Esophagus squamous epithelium (tissue), 5 donors: ENCODE measurements at places on chromosomes 1 and 21.

DNA sequence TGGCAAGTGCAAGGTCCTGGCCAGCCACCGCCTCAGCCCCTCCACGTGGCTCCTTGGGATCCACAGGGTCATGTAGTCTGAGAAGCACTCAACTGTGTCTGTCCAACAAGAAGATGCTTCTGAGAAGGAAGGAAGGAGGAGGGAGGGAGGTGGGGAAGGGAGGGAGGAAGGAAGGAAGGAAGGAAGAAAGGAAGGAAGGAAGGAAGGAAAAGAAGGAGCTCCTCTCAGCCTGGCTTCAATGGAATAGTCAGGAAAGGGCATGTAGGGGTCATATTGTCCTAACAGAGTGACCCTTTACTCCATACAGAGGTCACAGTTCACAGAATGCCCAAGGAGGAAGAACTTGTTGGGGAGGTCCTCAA lies 42.5 kb upstream of the TARDBP start:
- peaks cover 13% of the 10 kb centered on the region for H3K4me1 ChIP-seq
- H3K36me3 ChIP-seq, result no peaks in the 10 kb centered on the region
- H3K27ac ChIP-seq, result no peak overlapping the region
- H3K4me3 ChIP-seq, result no peak overlapping the region
- no peaks in the 10 kb centered on the region for H3K27me3 ChIP-seq

- H3K4me3 ChIP-seq, result no peak overlapping the region
- peaks cover 17% of the 10 kb centered on the region for H3K4me1 ChIP-seq
- no peaks in the 10 kb centered on the region for H3K36me3 ChIP-seq
- H3K27me3 ChIP-seq, result no peaks in the 10 kb centered on the region
Observed at GRCh38 chr1:92937731-92938130, 23.5 kb downstream of the DIPK1A start.

- DNase-seq, result no peak
- H3K27me3 ChIP-seq, result no peaks in the 10 kb centered on the region
Observed at GRCh38 chr1:15280416-15280815, 33.4 kb downstream of the FHAD1 start.

- DNase-seq, result no peak
- H3K36me3 ChIP-seq, result no peaks in the 10 kb centered on the region
- H3K27ac ChIP-seq, result no peak overlapping the region
- no peaks in the 10 kb centered on the region for H3K27me3 ChIP-seq
Observed at GRCh38 chr1:67632356-67632755, 52.6 kb upstream of the GADD45A start.

GRCh38 chr1:215474940-215475339 lies 92.2 kb upstream of the KCTD3 start:
- no peak overlapping the region for H3K4me3 ChIP-seq
- no peaks in the 10 kb centered on the region for H3K4me1 ChIP-seq
- no peak overlapping the region for H3K27ac ChIP-seq
- no peaks in the 10 kb centered on the region for H3K27me3 ChIP-seq
- no peaks in the 10 kb centered on the region for H3K36me3 ChIP-seq
- no peak for DNase-seq

DNA sequence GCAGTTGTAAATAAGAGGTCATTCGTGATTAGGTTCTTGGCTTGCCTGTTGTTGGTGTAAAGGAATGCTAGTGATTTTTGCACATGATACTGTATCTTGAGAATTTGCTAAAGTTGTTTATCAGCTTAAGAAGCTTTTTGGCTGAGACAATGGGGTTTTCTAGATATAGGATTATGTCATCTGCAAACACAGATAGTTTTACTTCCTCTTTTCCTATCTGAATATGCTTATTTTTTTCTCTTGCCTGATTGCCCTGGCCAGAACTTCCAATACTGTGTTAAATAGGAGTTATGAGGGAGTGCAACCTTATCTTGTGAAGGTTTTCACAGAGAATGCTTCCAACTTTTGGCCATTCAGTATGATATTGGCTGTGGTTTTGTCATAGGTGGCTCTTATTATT lies 576.1 kb upstream of the RGS18 start:
- H3K36me3 ChIP-seq, result no peaks in the 10 kb centered on the region
- H3K27ac ChIP-seq, result no peak overlapping the region
- no peak for DNase-seq
- no peak overlapping the region for H3K4me3 ChIP-seq

GRCh38 chr1:225388372-225388771 lies 39.5 kb downstream of the LBR start:
- DNase-seq, result no peak
- H3K4me3 ChIP-seq, result no peak overlapping the region
- H3K27me3 ChIP-seq, result no peaks in the 10 kb centered on the region
- H3K36me3 ChIP-seq, result no peaks in the 10 kb centered on the region

DNA sequence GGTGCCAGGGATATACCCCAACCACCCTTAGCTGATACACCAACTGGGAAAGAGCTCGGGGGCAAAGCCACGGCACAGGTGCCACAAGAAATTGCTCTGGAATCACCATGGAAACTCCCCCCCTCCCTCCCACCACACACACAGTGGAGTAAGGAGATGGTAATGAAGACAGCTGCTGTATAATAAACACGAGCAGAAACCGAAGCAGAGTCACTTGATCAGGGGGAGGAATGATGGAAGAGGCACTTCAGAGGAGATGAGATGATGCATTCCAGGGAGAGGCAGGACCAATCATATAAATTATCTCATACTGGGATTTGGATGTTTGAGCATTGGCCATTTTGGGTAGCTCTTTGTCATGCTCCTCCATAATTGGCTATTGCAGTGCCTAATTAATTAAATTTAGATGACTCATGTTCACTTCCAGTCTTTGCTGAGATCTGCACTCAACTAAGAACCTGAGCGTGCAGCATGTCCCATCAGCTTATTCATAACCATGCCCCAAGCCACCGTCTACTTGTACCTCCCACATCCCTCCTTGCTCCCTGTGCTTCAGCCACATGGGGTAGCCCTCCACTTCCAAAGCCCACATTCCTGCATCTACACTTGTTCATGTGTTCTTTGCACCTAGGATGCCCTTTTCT lies 189.5 kb downstream of the ZSCAN20 start:
- no peaks in the 10 kb centered on the region for H3K27me3 ChIP-seq
- H3K36me3 ChIP-seq, result no peaks in the 10 kb centered on the region
- no peak overlapping the region for H3K4me3 ChIP-seq
- H3K4me1 ChIP-seq, result no peaks in the 10 kb centered on the region
- H3K27ac ChIP-seq, result no peak overlapping the region

DNA sequence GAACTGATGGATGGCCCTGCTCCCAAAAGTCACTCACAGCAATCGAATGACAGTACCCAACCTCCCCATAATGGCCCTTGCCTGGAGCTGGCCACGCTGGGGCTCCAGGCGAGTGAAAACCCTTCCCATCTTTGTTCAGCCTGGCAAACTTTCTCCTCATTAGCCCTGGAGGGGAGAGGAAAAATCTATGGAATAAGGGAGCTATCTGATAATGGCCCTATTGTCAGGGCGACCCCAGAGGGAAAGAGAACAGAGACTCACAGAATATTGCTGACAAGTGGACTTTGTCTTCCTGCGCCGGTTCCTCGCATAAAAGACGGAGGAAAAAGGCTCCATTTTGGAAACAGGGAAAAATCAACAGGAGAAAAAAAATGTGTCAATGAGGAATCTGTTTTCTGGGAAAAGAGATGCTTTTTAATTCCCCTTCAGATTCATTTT lies 13.0 kb upstream of the ARHGEF16 start:
- no peaks in the 10 kb centered on the region for H3K4me1 ChIP-seq
- no peaks in the 10 kb centered on the region for H3K36me3 ChIP-seq
- no peak overlapping the region for H3K4me3 ChIP-seq
- H3K27ac ChIP-seq, result no peak overlapping the region
- no peaks in the 10 kb centered on the region for H3K27me3 ChIP-seq

DNA sequence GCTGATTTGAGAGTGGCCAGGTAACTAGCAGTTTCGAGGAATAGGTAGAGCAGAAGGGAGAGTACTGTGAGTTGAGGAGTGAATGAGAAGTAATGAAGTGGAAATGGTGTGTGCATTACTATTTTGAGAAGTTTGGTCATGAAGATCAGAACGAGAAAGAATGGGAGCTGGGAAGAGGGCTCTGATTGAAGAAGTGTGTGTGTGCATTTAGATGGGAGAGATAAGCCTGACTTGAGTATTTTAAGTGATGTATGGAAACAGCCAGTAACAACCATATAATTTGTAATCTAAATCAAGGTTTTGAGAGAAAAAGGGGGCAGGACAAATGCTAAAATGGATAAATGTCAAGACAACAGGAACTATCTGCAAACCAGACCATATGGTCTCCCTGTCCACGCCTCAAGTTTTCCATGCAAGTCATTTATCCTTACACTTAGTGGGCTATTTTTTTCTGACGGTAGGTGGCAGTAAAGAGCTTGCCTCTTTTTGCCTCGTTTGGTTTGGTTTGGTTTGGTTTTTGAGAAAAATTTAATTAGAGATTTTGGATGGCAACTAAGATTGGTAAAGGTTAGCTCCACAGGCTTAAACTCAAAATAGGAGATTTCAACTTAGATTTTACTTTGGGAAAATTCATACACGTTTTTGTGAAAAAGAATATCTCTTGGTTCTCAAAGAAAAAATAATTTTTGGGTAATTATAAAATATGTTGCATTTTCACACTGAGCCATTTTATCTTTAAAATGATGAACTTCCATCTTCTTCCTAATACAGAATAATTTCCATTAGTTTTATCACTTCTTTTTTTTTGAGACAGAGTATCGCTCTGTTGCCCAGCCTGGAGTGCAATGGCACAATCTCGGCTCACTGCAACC lies 9.5 kb upstream of the B3GALNT2 start:
- no peaks in the 10 kb centered on the region for H3K27me3 ChIP-seq
- H3K36me3 ChIP-seq, result no peaks in the 10 kb centered on the region
- no peak overlapping the region for H3K27ac ChIP-seq
- no peaks in the 10 kb centered on the region for H3K4me1 ChIP-seq
- no peak overlapping the region for H3K4me3 ChIP-seq

DNA sequence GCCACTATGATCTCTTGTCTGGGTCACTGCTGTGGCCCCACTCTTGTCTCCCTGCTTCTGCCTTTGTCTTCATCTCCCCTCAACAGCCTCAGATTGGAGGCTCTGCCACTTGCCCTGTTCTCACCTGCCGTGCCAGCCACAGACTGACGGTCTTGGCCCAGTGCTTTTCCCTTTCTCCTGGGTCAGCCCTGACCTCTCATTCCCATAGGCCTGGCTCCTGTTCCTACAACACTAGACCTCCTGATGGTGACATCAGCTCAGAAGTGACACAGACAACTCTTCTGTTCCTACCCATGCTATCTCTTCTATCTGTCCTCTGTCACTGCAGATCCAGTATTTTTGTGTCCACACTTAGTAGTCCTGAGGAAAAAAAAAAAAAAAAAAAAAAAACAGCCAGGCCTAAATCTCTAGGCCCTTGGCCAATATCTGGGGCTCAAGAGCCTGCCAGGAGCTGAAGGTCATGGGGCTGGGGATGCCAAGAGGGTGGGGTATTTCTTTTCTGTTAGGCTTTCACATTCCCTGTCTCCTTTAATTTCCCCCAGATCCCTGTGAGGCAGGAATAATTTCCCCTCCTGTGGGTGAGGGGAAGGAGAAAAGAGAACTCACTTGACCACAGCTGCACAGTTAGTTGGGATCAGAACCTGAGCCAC lies 42.0 kb upstream of the FOXO6 start:
- no peaks in the 10 kb centered on the region for H3K36me3 ChIP-seq
- no peak overlapping the region for H3K27ac ChIP-seq
- no peaks in the 10 kb centered on the region for H3K4me1 ChIP-seq

DNA sequence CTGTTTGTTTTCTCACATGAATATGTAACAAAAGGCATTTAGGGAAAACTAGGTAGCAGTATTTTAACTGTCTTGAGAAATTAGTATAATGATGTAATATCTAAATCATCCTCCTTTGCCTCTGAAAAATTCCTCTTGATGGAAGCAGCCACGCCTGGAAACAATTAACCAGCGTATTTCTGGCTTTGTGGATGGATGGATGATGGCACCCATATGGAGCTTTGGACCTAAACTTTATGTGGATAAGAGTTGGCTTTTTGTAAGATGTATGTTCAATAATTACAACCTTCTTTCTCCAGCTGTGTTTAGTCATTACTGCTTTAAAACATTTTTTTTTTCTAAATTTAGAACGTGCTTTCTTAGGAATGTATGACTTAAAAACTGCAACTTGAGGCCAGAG lies 12.7 kb downstream of the CDCA8 start:
- no peak for DNase-seq
- H3K27ac ChIP-seq, result no peak overlapping the region
- H3K36me3 ChIP-seq, result peaks cover 90% of the 10 kb centered on the region
- no peaks in the 10 kb centered on the region for H3K27me3 ChIP-seq
- no peak overlapping the region for H3K4me3 ChIP-seq

- no peak overlapping the region for H3K27ac ChIP-seq
- H3K4me3 ChIP-seq, result no peak overlapping the region
- no peaks in the 10 kb centered on the region for H3K36me3 ChIP-seq
- no peak for DNase-seq
- H3K27me3 ChIP-seq, result no peaks in the 10 kb centered on the region
Observed at GRCh38 chr1:11391886-11392285, 87.1 kb upstream of the DISP3 start.

GRCh38 chr1:209484429-209484828 lies 99.1 kb upstream of the CAMK1G start:
- no peak overlapping the region for H3K4me3 ChIP-seq
- peak overlapping the region; percentile 50 for H3K27ac ChIP-seq
- no peaks in the 10 kb centered on the region for H3K27me3 ChIP-seq
- no peaks in the 10 kb centered on the region for H3K4me1 ChIP-seq
- DNase-seq, result no peak

DNA sequence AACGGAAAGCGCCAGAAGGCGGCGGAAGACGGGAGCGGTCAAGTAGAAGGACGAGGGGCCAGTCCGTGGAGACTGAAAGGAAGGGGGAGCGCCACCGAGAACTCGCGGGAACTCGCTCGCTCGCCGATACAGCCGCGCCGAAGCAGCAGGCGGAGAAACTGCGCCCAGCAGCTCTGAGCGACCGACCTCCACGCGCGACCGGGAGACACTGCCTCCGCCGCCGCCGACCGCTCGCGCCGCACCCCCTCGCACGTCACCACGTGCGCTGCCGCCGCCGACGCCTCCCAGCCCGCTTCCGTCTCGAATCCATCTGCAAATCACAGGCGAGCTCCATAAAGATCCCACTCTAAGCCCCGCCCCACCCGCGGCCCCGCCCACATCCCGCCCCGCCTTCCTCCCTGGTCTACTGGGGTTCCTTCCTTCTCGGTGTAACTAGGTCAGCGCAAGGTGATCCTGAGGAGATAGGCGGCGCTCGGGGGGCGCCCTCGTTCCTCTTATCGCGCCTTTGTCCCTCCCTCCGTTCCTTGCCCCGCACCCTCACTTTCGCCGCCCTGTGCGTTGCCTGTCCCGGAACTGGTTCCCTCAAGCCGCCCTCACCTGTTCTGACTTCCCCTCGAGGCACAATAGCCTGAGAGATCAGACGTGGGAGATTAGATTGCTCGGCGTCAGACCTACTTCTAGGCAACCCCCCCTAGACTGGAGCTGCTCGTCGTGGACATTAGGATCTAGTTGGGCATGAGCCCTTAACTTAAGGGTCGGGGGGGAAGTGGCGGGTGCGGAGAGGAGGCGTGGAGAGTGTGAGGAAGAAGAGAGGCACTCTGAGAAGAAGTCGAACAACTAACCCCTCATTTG lies at the start of gene IVNS1ABP:
Gene IVNS1ABP, minus strand, starts transcription at position 210 of the 852 bp plus-strand sequence. CDS start 7,750 bp downstream, outside the sequence.
- H3K4me3 ChIP-seq, result peak within 1 kb of the TSS; percentile 71
- no peaks in the 10 kb centered on the region for H3K36me3 ChIP-seq
- peaks cover 54% of the 10 kb centered on the region for H3K4me1 ChIP-seq
- peak; percentile 90 for DNase-seq
- H3K27me3 ChIP-seq, result no peaks in the 10 kb centered on the region
- H3K27ac ChIP-seq, result peak within 1 kb of the TSS; percentile 97

- no peaks in the 10 kb centered on the region for H3K36me3 ChIP-seq
- H3K4me1 ChIP-seq, result peaks cover 10% of the 10 kb centered on the region
- H3K27ac ChIP-seq, result no peak overlapping the region
- H3K4me3 ChIP-seq, result no peak overlapping the region
Observed at GRCh38 chr1:53918343-53918742, 24.4 kb downstream of the DIO1 start.

GRCh38 chr1:191714845-191715244 lies 443.4 kb upstream of the RGS18 start:
- H3K4me3 ChIP-seq, result no peak overlapping the region
- H3K27me3 ChIP-seq, result no peaks in the 10 kb centered on the region
- H3K27ac ChIP-seq, result no peak overlapping the region
- H3K4me1 ChIP-seq, result no peaks in the 10 kb centered on the region
- no peak for DNase-seq
- H3K36me3 ChIP-seq, result no peaks in the 10 kb centered on the region
